H54 (cell line): ENCODE measurements at places on chromosomes 16 and 17.

- DNase-seq: no peak
Measured at GRCh38 chr17:29032857-29033197, 10.1 kb upstream of the PIPOX start.

DNA sequence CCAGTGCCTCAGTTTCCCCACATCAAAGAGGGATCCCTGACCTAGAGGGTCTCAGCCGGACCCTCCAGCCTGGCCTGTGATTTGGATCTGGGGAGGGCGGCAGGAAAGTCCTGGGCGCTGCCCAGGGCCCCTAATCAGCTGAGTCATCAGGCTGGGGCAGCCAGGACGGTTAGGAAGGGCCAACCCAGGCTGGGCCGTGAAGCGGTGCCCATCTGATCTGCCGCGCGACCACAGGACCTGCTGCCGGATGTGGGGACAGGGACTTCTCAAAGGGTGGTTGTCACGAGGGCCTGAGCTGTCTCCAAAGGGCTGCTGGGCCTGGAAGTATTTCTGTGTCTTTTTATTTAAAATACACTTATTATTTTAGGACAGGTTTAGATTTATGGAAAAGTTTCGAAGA is 4.4 kb downstream of the TPSAB1 start:
- no peak for DNase-seq

GRCh38 chr17:1267471-1267943 is 2.7 kb upstream of the BHLHA9 start:
- peak; percentile 43 for DNase-seq

DNA sequence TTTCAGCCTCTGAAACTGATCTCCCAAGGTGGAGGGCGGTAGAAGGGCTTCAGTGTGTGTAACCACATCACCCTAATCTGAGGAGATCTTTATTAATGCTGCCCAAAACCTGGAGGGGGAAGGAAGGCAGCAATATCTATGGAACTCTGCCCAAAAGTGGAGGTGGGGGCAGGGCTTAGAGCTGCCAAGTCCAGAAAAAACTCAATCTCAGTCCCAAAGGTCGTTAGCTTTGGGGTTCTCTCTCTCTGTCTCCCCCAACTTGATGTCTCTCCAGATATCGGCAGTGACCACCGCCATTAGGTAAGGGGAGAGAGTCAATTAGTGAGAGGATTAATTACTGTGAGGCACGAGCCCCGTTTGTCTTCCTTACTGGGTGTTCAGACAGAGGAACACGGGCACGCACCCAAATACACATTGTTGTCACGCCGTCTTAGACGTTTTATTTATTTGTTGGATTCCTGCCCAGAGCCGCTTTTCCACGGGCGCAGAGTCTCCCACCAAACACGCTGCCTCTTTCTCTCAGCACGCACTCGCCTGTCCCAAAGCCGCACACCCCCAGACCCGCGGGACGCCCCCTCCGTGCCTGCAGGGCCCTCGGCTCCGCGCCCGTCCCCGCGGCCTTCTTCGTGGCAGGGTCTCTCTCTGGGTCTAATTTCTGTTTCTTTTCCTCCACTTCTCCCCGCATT is 5.4 kb upstream of the LHX1 start:
- DNase-seq: no peak

GRCh38 chr17:45247429-45248131 is 14.3 kb downstream of the SPATA32 start:
- DNase-seq: peak; percentile 100

DNA sequence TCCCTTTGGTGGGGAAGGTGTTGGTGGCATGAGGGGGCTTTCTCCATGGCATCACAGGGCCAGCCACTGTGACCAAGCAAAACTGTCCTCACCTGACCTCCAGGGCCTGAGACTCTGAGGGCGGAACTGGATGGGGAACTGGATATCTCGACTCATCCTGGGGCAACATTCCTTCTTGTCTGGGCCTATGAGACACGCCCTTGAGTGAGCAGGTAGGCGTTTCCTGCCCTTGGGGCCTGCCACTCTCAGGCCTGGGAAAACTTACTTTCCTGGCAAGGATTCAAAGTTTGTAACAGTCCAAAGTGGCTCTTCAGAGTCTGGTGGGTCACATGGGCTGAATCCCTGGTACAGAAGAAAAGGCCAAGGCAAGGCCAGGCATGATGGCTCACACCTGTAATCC is 9.6 kb downstream of the MT1X start:
- DNase-seq: peak; percentile 73

GRCh38 chr17:80166446-80166845 is 3.4 kb upstream of the CARD14 start:
- DNase-seq: no peak

DNA sequence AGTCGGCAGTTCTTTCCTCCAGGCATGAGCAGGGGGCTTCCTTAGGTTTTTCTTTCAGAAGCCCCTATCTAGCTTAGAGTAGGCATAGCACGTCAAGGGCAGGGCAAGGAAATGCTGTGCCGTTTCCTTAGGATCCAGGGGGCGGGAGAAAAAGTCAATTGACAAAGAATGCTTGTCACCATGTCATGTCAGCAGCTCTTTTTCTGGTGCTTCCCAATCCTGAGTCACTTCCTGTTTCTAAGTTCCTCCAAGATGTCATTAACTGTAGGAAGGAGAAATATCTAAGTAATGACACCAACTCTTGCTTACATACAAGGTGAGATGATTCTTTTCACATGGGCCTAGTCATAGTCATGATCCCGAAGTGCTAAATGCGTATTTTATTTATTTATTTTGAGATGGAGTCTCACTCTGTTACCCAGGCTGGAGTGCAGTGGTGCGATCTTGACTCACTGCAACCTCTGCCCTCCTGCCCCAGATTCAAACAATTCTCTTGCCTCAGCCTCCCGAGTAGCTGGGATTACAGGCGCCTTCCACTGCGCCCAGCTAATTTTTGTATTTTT is 35.2 kb downstream of the GJC1 start:
- peak; percentile 87 for DNase-seq

- DNase-seq: no peak
Measured at GRCh38 chr16:72927199-72928089, 120.5 kb downstream of the ZFHX3 start.

GRCh38 chr17:19753051-19753509 is 5.0 kb upstream of the ALDH3A1 start:
- DNase-seq: peak; percentile 100

DNA sequence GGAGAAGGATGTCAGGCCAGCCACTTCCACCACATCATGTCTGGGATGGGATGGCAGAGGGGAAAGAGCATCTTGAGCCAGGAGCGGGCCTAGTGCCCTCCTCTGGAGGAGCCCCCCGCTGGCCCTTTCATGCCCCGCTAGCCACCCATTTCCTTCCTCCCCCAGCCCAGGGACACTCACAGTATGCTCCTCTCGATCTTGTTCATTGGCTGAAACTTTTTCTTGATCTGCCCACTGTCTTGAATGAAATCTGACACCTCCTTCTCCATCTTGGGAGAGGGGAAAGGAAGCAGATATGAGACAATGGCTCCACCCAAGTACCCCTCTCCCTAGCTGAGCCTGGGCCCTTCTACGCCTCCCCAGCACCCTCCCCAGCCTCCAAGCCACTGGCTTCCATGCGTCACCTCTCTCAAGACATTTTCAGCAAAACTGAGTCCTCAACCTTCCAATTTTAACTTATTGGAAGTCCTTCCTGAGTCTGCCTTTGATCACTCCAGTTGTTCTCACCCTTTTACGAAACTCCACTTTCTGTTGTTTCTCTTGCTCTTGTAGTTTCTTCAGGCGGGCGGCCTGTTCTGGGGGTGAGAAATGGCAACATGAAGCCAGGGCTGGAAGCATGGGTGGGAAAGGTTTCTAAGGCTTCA is 7.2 kb downstream of the SPAG7 start:
- DNase-seq: no peak

GRCh38 chr16:82881516-82881915 is 254.7 kb downstream of the CDH13 start:
- no peak for DNase-seq

GRCh38 chr17:56085576-56086267 is 67.6 kb upstream of the ANKFN1 start:
- DNase-seq: no peak

DNA sequence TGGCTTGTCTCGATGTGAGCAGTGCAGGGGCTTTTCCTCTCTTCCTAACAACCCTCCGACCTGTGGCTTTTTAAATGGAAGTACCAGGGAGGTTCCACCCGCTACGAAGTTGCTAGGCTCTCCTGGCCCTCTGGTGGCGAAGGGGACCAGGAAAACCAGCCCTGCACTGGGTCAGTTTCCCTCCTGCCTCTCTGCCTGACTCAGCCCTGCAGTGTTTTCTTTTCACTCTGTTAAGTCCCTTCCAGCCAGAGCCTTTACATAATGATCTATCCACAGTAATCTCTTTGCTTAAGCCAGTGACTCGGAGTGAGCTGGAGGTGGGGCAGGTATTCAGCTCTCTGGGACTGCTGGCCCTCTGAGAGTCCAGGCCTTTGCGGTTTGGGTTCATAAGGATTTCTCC is 331.3 kb upstream of the EEF2KMT start:
- peak; percentile 11 for DNase-seq

DNA sequence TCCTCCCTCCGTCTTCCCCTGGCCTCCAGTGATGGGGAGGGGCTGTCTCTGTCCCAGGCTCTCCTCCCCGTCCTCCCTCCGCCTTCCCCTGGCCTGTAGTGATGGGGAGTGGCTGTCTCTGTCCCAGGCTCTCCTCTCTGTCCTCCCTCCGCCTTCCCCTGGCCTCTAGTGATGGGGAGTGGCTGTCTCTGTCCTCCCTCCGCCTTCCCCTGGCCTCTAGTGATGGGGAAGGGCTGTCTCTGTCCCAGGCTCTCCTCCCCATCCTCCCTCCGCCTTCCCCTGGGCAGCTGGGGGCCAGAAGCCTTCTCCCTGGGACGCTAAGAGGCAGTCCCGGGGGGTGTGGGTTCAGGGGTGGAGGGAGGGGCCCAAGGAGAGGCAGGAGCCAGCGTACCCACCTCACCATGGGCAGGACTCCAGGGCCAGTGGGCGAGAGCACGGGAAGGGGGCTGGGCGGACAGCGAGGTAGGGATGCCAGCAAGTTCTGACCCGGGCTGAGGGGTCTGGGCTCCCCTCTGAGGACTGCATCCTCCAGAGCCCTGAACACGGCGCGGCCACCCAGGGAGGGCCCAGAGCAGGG is 14.8 kb downstream of the UTS2R start:
- DNase-seq: no peak

- peak; percentile 68 for DNase-seq
Measured at GRCh38 chr17:61444831-61445230, 7.4 kb upstream of the TBX4 start.

- DNase-seq: no peak
Measured at GRCh38 chr17:54544249-54544648, 356.4 kb upstream of the TOM1L1 start.

DNA sequence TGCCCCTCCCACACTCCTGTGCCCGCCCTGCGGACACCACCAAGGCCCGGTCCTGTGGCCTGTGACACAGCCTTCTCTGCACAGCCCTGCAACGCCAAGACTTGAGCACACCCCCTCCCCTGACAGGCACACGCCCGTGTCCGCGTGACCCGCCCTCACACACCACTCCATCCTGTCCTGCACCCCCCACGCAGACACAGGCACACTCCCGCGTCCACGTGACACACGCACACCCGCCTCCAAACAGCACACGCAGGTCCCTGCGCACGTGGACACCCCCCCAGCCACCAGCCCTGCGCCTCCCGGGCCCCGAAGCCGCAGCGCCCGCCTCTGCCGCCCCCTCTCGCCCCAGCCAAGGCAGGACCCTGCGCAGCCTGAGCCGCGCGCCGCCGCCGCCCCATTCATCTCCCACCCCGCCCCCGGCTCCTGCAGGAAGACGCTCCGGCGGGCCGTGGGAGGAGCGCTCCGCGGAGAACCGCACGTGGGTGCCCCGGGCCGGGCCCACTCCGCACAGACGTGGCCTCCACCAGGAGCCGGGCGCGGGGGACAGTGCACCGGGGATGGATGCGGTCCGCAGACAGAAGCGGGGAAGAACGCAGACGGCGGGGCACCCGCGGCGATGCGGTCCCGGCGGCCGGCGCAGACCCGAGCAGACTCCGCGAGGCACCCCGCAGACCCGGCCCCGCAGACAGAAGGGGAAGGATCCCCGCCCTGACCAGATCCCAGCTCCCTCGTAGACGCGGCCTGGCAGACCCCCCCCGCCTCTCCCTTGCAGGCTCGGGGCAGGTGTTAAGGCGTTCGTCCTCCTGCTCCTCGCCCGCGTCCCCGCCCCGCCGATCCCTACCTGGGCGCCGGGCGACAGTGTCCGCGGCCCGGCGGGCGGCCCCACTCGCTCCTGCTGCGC is 506 bp downstream of the CAMKK1 start:
- peak; percentile 91 for DNase-seq

- no peak for DNase-seq
Measured at GRCh38 chr17:33318241-33318640, 25.1 kb upstream of the ASIC2 start.

- DNase-seq: no peak
Measured at GRCh38 chr17:57713140-57713539, 32.0 kb downstream of the CCDC182 start.

DNA sequence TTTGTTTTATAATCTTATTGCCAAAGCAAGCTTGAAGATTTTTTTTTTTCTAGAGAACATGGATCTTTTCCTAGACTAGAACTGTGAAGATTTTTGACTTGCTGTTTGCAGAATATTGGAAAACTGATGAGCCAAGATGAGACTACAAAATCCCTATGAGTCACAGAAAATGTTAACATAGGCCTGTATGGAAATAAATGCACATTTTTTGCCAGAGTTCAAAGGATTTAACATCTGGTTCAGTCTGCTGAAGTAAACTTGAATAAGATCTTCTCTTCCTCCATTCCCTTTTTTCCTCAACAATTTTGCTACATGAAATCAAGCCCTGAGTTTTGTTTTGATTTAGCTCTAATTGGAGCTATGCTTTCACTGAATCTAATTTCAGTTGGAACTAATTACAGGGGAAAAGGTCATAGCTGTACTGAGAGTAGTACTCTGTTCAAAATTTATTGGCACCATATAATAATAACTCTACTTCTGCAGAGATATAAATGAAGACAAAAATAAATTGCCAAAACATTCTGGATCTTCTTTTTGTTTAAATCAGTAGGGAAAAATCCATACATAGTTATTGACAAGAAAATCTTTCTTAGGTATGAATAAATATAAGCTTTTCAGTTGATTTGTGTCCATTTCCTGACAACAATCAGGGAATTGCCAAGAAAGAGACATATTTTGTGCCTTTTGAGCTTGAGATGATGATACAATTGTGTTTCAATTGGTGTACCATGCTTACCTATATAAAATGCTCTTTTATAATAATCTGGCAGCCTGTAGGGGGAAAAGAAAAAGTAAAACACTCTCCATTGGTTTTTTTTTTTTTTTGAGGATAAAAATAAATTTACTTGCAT is 387.5 kb upstream of the GOT2 start:
- DNase-seq: no peak

DNA sequence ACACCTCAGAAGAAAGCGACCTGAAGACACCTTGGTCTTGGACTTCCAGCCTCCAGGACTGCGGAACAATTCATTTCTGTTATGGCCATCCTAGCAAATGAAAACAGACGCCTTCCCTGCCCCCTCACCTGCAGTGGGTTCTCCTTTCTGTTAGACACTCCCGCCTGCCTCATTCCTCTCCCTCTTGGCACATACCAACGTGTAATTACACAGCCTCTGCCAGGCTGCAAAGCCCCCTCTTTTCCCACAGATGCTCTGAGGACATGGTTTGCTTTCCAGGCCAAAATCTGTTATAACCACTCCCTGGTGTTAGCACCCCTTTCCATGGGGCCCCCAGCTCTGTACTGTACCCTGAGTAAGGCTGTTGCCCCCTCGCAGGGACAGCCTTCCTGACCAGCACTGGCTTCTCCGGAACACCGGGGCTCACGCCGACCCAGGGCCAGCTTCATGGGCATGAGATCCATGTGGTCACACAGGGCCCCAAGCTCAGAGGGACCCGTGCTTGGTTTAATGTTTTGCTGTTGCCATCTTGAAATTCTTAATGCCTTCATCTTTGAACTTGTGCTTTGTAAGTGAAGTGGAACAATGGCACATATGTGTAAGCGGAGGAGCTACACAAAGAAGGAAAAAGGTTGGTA is 64.1 kb downstream of the SDK2 start:
- no peak for DNase-seq
